Mononuclear cell (primary cell): ENCODE measurements at places on chromosomes 5 and 9. TPM values are rescaled to one million over a fixed set of nuclear protein-coding genes. Genes with fewer than 3 reads are reported as not detected.

TMC1 gene
- total RNA-seq = 0.52 TPM

ANKRD18A gene
- total RNA-seq = 2.0 TPM

PHYKPL gene
- 38.4 TPM for total RNA-seq

BTNL3 gene
- total RNA-seq = not detected

ACER2 gene
- 4.2 TPM for total RNA-seq

PHF2 gene
- 18.9 TPM for total RNA-seq

BHMT2 gene
- total RNA-seq = not detected

CSF1R gene
- 5.2 TPM for total RNA-seq

ZDHHC11B gene
- 0.73 TPM for total RNA-seq

RGS7BP gene
- total RNA-seq = not detected

PCDHB4 gene
- not detected for total RNA-seq

SMIM33 gene
- total RNA-seq = not detected

CCL27 gene
- 0.21 TPM for total RNA-seq
